ENCODE measurements at places on chromosomes 5 and 9.

DNA sequence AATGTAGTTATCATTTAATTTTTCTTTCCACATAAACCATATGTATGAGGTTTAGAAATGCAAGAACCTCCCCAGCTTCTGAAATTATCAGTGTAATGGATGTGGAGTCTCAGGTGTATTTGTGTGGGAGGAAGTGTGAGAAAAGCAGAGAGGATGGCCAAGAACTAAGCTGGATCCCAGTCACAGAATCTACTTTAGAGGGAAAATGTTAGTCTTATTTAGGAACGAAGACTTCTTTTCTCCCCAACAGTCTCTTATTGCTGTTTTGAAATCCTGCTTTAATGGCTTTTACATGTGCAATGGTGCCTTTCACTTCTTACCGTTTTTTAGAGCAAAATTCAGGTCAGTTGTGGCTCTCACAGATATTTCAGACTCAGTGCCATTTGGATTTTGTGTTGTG is 3.0 kb downstream of the EQTN start:
- no peak for DNase-seq

GRCh38 chr9:76772686-76773445 is 8.6 kb downstream of the PCA3 start:
- no peak for DNase-seq

DNA sequence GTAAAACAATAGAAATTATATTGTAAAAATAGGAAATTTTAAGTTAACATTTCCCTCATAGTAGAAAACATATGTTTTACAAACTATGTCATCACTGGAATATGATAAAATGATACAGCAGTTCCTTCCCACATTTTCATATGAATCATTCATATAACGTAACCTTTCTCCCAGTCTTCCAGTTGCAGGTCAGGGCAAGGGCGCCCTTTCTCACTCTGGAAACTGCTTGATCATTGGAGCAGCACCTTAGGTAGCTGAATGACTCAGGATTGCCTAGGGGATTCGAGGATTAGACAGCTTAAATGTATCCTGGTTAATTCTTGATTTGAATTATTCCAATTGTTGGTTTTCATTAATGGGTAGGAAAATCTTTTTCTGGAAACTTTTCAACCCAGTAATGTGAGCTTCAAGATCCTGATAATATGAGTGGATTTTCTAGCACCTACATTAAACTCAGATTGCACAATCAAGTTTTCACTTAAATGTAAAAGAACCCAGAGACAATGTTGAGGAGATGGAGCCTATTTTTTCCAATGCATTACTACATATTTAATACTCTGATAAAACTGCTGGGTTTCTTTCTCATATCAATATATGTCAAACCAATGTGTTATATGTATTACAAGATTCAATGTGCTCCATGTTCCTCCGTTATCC is 32.6 kb upstream of the ANXA1 start:
- no peak for DNase-seq

- no peak for DNase-seq
Observed at GRCh38 chr5:53454719-53455000, 25.8 kb upstream of the FST start.

DNA sequence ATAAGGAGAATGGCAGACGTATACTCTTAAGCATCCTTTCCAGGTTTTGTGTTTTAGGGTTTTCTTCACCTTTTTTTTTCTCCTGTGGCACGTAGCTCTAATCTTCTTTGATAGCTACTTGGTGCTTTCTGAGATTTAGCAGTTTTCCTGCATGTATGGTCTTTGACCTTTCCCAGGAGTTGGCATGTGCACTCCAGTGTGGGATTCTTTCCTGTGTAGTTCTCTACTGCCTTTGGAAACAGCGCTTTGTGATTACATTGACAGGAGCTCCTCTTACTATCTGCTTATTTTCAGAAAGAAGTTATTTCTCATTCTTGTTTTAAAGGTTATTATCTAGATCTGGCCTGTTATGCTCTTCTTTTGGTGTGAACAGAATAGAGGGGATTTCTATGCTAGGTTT is 65.5 kb downstream of the UNC13B start:
- DNase-seq: no peak

- no peak for DNase-seq
Observed at GRCh38 chr9:72371151-72371550, 6.1 kb upstream of the ZFAND5 start.

DNA sequence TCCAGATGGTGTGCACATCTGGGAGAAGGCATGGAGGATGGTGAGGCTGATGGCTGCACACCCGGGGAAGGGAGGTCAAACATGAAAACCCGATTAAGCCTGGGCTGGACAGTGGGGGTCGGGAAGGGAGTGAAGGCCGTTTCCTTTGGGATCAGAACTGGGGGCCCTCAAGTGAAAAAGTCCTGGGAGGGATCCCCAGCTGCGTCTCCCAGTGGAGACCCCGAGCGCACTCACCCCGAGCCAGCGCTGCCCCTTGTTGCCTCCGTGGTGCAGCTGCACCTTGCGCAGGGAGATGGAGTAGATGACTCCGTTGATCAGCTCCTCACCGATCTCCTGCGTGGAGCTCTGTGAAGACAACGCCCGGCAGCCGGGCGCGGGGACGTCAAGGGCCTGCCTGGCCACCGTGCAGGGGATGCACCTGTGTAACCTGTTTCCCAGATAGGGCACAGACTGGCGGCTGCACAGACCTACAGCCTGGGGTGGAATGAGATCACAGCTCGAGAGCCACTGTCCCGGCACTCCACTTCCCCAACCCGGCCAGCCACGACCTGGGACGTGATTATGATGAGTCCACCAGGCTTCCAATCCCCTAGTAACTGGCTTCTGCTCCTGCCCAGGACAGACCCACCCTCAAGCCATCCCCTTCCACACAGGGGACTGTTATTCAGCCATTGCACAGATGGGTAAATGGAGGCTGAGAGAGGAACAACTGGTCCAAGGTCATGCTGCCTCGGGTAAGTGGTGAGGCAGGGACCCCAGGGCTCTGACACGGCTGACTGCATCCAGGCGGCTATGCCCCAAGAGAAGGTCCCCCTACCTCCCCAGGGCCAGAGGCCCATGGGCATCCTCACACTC is 9.0 kb downstream of the RALGDS start:
- DNase-seq: no peak

DNA sequence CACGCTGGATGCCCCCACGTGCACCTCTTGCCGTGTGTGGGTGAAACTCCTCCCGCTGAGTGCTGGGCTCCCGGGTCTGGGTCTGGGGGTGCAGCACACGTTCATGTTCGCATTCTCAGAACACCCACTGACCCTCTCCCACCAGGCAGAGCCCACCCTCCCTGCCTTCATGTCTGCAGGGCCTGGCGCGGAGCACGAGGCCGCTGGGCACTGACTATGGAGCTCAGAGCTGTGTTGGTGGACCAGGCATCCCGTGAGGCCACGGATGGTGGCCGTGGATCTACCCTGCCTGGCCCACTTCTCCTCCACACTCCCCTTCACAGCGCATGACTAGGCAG is 8.8 kb downstream of the LCN12 start:
- DNase-seq: no peak

- DNase-seq: no peak
Observed at GRCh38 chr5:15752663-15753285, 252.8 kb downstream of the FBXL7 start.

DNA sequence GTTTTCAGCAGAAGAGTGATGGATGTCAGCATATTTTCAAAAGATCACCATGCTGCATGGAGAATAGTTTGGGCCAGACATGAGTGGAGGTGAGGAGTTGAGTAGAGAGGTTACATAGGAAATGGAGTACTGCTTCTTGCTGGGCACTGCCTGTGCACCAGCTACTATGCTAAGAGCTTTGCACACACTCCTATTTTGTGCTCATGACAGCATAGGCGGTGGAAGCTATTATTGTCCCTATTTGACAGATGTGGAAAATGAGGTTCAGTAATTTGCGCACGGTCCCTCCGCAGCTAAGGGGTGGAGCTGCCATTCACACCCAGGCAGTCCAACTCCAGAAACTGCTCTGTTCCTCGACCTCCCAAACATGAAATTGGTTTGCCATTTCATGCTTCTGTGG is 67.8 kb downstream of the ENTREP1 start:
- DNase-seq: no peak

- DNase-seq: no peak
Observed at GRCh38 chr5:133229931-133230664, 178.3 kb downstream of the HSPA4 start.

DNA sequence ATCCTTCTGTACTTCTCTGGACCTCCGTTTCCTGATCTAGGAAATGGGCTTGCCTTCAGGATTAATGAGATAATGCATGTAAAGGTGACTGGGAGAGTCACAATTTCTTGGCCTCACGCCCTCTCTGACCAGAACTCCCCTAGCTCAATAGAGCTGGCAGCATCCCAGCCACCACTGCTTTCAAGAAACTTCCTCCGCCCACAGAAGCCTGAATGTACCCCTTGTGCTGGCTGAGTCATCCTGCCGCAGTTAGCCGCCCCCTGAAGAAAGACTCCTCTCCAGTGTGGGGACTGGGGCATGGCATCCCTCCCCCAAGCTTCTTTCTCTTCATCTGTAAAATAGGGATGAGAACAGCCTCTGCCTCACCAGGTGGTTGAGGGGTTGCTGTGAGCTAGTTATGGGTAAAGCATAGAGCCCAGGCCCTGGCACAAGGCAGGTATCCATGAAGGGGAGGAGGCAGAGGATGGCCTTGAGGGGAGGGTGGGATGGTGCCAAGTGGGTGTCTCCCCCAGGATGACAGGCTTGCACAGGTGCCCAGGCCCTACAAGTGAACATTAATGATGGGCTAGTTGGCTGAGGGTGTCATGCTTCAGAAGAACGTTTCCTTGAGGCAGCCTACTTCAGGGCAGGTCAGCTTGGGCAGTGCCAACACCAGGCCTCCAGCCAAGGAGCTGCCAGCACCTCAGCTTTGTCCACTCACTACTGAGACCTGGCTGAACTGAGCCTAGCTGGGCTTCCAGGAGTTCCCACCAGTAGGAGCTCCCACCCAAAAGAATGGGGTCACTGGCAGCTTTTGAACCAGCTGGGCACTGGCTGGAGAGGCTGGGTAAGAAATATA is 3.4 kb downstream of the PDLIM4 start:
- no peak for DNase-seq

DNA sequence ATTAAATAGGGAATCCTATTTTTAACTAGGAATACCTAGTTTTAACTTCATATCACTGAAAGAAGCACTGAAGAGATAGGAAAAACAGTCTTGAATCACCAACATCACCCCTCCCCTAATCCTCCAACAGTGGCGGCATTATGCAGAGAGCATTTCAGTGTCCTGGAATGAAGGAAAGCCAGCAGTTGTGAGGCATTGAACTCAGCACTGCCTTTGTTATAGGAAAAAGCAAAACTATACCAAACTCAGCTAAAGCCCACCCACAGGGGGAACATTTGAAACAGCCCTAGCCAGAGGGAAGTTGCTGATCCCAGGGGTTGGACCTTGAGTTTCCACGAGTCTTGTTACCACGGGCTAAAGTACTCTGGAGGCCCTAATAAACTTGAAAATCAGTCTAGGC is 310.6 kb upstream of the EDIL3 start:
- no peak for DNase-seq

GRCh38 chr5:161857358-161857757 is 9.4 kb downstream of the GABRA1 start:
- DNase-seq: no peak

GRCh38 chr5:57532513-57533497 is 50.2 kb upstream of the ACTBL2 start:
- DNase-seq: no peak

DNA sequence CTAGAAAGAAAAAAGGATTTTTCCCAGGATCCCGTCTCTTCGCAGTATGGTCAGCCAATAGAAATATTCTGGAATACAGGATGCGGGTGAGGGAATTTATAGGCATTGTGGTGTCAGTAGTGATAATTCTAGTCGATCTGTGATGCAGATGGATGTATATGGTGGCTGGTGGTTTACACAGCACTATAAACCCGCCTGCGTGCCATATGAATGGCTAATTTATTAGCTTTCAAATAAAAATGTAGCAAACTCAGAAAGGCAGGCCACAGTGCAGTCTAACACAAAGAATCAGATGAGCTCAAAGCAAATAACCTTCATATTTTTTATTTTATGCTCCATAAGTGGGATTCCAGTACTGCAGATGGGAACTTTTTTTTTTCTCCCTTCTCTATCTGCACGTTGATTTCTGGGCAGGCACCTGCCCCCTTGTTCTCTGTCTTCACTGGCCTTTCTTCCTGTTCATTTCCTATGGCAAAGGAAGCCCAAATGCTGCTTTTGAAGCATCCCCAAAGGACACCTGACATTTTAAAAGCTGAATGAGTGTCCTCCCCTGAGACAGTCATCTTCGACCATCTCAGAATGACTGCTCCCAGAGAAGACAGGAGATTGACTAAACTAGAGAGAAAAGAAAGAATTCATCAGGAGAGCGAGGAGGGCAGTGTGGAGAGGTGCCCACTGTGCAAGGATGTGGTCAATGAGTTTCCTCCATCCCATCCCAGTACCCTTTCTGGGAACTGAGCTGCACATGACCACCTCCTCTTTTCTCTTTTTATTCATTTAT is 52.1 kb downstream of the SEMA6A start:
- no peak for DNase-seq
